ENCODE measurements at places on chromosomes 4 and X.

DNA sequence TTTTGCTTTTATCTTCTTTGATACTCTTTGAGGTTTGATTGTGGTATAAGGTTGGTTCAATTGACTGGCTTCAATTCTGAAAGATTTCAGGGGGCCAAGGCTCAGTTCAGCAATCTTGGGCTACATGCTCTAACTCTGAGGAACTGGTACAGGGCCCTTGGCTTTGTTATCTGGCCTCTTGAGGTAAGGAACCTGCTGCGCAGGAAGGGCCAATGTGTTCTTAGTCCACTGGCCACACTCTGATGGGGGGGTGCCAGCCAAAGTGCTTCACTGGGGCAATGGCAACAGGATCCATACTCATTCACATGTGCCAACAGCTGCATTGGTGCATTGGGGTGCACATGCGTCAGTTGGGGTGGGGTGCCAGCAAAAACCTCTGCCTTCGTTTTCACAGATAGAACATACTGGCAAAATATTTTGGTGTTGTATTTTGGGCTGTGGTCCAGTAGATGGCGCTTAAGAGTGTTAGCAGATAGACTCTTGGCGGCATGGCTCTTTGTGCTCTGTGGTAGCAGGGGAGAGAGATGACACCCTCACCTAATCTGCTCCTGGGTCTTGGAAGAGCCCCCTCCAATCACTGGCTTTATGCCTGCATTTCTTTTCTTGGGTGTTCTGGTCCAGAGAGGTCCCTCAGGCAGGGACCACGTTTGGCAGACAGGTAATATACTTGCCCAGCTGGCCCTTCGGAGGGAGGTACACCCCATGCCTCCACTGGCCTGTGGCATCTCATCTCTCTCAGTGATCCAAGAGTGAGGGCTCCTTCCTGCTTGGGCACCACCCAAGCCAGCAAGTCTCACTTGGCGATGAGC, 42.9 kb downstream of the NDST3 start:
- DNase-seq, result no peak

- no peak for DNase-seq
These were observed 116.1 kb upstream of the ARHGAP24 start for GRCh38 chr4:85358831-85359230.

DNA sequence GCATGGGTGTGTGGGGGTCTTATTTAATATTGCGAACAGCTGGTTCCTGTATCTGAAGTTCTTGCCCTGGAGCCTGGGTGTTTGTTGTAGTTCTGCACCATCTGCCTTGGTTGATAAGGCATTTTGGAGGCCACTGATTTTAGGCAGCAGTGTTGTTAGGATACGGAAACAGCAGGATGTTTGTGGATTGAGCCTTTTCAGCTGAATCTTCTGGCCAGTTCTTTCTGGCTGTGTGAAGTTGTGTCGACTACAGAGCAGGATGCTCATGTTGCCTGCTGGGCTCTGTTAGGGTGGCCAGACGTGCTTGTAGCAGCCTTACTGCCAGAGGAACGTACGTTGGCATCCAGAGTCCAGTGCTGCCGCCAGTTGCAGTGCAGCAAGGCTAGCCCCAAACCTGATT, 134.2 kb downstream of the PTTG2 start:
- DNase-seq, result no peak

- no peak for DNase-seq
These were observed 18.6 kb downstream of the HELT start for GRCh38 chr4:185036842-185037241.

GRCh38 chrX:17476411-17476810, 101.4 kb downstream of the NHS start:
- no peak for DNase-seq

- DNase-seq, result no peak
These were observed 26.9 kb upstream of the TMPRSS11B start for GRCh38 chr4:68272380-68272779.

DNA sequence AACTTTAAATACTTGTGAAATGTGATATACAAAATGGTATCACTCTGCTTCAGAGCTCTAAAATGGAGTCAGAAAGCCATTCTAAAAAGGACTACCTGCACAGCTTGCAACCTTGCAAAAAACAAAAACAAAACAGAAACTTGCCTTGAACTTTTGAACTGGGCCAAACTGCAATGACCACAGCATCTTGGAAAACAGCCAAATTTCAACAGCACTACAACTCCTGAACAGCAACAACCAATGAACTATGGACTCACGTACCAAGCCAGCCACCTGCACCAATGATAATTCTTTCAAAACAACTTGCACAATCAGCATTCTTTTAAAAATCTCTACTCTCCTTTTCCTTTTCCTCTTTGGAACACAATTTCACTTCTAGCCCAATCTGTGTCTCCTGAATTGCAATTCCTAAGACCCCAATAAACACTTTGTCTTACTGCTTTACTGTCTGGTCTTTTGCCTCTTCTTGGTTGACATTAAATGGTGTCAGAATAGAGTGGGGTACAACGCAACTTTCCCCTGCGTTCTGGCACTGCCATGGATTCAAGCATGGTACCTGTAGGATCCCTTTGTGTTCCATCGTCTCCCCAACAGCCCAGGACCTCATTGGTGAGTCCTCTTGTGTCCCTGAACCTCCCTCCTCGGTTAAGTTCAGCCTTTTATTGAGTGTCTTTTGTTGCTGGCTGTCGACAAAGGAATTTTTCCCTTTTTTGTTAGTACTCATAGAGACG, 35.7 kb upstream of the FMR1 start:
- no peak for DNase-seq

- no peak for DNase-seq
These were observed 16.7 kb downstream of the GAB3 start for GRCh38 chrX:154734061-154734781.

DNA sequence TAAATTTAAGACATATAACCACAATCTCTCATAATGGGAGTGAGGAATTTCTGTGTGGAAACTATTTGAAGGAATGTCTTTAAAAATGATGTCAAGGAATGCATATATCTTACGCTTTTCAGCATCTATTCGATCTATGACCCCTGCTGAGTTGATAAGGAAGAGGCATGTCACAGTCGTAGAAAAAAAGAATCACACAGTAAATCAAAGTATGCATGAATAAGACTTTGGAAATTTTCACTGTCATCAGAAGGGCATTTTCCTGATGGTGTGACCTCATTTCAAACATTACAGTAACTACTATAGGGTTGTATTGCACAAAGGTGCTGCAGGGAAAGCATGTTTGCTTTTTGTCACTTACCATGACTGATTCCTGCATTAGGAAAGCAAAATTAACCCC, 41.5 kb downstream of the REELD1 start:
- no peak for DNase-seq

DNA sequence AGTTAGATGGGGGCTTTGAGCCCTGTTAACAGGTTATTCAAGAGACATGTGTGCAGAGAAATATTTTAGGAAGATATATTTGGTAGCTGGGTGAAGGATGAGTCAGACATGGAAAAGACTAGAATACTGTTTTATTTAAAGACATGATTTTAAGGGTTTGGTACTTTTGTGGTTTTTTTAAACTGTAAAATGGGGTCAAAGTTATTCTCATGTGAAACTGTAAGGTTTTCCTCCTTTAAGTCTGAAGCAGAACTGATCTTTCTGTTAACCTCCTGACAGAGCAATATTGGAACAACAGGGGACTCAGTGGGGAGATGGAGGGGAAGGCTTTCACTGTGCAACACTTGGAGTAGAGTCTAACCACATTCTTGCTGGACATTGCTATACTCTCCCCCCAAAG, 112.4 kb upstream of the LSM6 start:
- DNase-seq, result no peak

Data from activated CD8-positive, alpha-beta memory T cell treated with anti-CD3 and anti-CD28 coated beads for 48 hours (primary cell).